ENCODE measurements at places on chromosomes 6 and 20.

GRCh38 chr6:42313038-42313437 lies 95.4 kb upstream of the MRPS10 start:
- no peak for DNase-seq

GRCh38 chr6:90483116-90483839 lies 103.6 kb downstream of the MAP3K7 start:
- DNase-seq, result no peak

DNA sequence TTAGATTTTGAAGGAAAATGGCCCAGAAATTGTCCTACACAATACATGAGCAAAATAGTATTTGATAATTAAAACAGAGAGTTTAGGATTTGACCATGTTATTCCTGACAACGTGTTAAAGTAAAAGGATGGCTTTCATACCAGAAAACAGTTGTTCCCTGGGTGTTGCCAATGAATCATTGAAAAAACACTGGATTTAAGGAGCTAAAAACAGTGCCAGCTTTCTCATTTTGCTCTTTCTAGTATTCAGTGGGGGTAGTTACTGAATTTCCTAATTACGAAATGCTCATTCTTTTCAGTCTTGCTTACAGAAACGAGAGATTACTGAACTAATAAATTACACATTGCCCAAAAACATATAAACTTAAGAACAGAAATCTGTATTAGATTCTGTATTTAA lies 26.6 kb upstream of the SNAP91 start:
- no peak for DNase-seq

DNA sequence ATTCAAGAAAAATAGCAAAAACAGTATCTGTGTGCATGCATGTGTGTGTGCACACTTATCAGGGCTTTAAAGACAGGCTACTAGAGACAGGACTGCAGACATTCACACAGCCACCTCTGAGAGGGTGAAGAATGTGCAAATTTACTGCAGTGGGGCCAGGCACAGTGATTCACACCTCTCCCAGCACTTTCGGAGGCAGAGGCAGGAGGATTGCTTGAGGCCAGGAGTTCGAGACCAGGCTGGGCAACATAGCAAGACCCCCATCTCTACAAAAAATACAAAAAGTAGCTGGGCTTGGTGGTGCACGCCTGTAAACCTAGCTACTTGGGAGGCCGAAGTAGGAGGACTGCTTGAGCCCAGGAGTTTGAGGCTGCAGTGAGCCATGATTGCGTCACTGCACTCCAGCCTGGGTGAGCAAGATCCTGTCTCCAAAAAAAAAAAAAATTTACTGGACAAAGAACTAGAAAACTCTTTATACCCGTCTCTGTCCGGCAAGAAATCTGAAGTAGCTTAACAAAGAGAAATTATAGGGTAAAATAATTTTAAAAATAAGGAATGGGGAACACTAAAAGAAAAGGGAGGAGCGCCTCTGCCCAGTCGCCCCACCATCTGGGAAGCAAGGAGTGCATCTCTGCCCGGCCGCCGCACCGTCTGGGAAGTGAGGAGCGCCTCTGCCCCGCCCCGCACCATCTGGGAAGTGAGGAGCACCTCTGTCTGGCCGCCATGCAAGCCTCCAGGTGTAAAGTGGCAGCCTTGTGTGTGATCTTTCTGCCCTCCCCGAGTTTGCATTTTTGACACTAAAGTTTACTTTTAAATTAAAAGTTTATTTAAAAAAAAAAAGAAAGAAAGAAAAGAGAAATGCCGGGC lies 105.1 kb downstream of the ZMYND8 start:
- no peak for DNase-seq

- DNase-seq, result no peak
Observed at GRCh38 chr6:6474170-6474920, 114.2 kb upstream of the LY86 start.

GRCh38 chr6:74967821-74968220 lies 238.0 kb downstream of the COL12A1 start:
- DNase-seq, result no peak

DNA sequence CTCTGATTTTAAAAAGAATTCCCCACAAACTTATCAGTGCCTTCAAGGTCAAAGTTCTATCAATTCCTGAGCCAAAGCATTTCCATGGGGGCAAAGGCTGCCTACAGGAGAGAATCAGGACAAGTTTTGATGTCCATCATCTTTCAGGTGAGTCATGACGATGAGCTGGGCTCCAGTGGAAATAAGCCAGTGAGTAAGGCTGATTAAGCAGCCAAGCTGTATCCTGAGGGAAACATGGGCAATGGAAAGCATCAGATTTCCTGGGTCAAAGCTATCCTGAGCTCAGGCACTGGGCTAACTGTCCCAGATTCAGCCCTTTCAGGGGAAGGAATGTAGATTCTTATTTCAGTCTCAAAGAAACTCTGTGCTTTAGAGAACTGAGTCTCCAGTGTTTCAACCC lies 377.4 kb downstream of the CD109 start:
- DNase-seq, result no peak

GRCh38 chr6:195861-196360 lies 96.4 kb upstream of the DUSP22 start:
- no peak for DNase-seq

GRCh38 chr6:159047891-159048685 lies 3.3 kb upstream of the TAGAP start:
- DNase-seq, result no peak

DNA sequence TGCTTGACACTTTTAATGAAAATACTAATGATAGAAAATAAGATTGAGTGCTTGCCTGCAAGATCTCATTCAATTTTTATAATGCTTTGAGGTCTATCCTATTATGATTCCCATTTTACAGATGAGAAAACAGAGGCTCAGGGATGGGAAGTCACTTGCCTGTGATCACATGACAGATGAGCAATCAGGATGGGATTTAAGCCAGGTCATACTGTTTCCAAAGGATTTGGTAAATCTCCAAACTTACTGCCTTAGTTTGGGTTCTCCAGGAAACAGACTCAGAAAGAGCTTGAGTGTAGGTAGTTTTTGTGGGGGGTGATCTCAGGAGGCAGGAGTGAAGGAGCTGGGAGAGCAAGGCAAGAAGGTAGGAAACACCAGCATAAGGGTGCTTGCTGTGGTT lies 456.3 kb downstream of the MAFB start:
- no peak for DNase-seq

GRCh38 chr20:22352019-22352418 lies 232.4 kb downstream of the FOXA2 start:
- DNase-seq, result no peak

- DNase-seq, result no peak
Observed at GRCh38 chr20:53800883-53801604, 207.4 kb upstream of the ZNF217 start.

- DNase-seq, result no peak
Observed at GRCh38 chr6:149259753-149260152, 57.8 kb upstream of the TAB2 start.

GRCh38 chr6:159525445-159526025 lies 167.5 kb downstream of the SOD2 start:
- DNase-seq, result no peak

DNA sequence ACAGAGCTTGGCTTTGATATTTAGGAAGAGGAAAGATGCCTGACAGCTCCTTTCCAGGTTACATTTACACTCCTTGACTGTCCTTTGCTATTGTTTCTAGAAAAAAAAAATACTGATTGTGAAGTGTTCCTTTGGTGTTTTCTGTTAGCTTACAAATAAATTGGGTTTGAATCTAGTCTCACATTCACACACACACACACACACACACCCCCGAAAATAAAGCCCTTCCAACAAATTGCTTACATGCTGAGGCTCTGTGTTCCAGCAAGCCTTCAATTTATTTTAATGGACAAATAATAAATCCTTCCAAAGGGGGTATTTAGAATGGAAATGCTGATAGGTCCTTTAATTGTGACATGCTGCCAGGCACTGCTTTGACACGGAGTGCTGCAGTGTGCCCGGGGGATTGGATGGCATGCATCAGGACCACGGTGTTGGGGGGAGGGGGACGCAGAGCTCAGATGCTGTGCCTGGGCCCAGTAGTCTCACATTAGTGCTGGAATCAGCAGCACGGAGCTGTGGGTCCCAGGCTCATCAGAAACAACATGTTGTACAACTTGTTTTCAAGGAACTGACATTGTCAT lies 199.9 kb downstream of the CD83 start:
- no peak for DNase-seq

DNA sequence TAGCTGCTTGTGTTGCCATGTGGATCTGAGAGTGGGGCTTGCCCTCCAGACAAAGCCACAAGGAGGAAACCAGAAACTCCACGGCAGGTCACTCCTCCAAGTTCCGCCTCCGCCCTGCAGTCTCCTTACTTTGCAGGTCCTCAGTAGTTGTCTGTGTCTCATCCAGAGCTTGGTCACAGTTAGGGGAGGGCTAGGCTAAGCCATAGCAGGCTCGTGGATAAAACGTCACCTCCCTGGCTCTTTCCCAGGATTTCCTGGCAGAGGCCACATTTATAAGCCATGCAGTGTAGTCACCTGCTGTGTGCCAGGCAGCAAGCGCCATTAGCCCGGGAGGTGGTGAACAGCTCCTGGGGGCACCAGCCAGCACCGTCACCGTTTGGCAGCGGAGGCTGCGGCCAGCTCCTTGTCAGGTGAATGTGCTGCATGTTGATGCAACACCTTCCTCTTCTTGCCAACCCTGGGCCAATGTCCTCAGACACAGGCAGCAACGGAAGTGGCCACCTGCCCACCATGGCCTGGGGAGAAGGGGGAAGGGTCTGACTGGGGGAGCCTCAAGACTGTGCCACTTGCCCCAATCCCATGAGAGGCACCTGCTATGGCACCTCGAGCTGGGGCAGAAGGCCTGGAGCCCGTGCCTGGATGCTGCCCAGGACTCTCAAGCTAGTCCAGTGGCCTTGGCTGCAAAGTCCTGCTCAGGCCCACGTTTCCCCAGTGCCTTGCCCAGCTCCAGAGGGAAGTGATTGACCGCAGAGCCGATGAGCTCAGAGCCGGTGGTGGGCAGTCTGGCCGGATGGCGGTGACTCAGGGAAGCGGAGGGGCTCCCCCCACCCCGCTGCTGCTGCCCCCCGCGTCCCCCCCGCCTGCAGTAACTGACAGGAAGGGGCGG lies 39.0 kb upstream of the SLCO4A1 start:
- no peak for DNase-seq

DNA sequence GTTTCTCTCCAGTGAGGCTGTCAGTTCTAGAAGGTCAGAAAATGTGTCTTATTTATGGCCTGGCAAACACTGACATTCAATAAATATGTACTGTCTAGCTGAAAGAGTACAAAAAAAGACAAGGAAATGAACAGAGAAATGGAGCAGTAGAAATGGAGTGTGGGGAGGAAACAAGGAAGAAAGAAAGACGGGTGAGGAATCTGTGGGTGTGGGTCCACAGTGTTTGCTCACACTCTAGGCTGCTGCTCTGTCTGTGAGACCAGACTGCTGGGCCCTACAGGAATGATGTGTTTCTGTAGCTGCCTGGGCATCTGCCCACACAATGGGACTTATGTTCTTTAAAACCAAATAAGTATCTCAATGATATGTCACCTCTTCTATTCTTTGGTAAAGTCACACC lies 114.2 kb downstream of the MOXD1 start:
- DNase-seq, result no peak

DNA sequence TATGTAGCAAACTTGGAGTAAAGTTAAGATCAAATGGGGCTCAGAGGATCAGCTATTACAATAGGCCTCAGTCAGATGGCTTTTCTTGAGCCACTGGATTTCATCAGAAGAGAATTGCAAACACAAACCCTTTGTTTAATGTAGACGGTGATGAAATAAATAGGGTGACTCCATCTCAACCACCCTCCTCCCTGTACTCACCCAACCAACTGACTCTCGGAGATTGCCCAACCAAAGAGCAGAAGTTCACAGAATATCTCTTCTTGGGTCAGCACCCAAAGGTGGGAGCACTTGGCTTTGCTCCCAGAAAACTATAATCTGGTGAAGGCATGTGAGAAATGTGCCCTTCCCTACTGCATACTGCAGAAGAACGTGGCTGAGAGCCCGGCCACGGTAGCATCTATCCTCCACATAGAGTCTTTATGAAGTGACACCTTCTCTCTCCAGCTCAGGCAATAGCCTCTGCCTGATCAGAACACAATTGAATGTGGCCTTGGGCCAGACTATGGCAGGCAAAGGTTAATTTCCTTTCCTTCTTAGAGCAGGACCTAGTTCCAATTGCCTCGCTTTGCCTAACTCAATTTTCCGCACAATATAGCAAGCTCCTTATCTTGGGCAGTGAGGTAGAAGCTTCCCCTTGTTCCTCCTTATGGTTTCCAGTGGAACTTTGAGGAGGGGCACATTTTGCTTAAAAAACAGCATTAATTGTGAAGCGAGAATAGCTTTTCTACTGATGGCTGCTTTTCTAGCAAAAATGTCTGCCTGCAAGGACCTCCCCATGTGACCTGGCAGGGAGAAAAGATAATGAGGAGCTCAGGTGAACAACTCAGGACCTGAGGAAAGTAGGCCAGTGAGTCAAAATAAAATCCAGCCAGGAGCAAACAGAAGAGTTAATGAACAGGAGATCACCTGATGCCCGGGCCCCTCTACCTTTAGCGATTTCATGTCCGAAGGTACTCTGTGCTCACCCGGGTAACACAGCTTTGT lies 79.4 kb downstream of the GFOD1 start:
- no peak for DNase-seq

DNA sequence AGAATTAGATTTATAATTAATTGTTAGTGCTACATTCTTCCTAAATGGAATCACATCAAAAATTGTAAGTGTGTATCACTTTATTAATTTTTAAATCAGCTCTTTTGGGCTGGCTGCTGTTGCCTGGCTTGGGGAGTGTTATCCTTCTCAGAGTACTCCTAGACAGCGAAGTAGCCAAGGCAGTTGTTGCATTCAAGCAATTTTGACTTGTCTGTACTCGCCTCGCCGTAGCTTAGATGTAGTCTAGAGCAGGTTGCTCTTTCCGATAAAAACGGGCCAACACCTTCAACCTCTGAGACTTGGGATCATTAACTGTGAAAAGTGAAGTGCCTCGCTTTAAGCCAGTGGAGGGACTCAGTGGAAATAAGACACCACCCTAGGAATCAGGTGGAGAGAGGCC lies 151.3 kb downstream of the FARS2 start:
- DNase-seq, result no peak

GRCh38 chr6:93376026-93376540 lies 43.3 kb downstream of the EPHA7 start:
- no peak for DNase-seq

GRCh38 chr6:16854986-16855385 lies 93.7 kb upstream of the ATXN1 start:
- DNase-seq, result no peak

DNA sequence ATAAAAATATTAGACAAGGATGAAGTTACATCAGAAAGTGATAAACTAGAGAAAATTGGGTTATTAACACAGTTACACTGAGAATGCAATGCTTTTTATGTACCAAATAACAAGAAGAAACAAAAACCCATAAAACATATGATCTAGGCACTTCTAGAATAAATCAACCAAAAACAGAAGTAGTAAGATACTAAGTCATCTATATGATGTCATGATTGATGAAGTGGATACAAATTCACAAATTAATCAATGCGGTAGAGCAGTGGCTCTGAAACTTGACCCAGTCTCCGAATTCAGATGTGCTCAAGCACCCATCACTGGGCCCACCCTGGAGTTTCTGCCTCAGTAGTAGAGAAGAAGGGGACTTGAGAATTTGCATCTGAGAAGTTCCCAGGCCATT lies 112.1 kb upstream of the SSTR4 start:
- DNase-seq, result no peak

- DNase-seq, result no peak
Observed at GRCh38 chr6:134740473-134741199, 209.3 kb downstream of the ALDH8A1 start.
